ENCODE measurements at places on chromosomes 13 and 19.
A peak's percentile ranks its signal among the peaks of the same experiment; 100 is the strongest.

GRCh38 chr13:60229708-60230272 is 66.1 kb upstream of the DIAPH3 start:
- DNase-seq, result no peak

DNA sequence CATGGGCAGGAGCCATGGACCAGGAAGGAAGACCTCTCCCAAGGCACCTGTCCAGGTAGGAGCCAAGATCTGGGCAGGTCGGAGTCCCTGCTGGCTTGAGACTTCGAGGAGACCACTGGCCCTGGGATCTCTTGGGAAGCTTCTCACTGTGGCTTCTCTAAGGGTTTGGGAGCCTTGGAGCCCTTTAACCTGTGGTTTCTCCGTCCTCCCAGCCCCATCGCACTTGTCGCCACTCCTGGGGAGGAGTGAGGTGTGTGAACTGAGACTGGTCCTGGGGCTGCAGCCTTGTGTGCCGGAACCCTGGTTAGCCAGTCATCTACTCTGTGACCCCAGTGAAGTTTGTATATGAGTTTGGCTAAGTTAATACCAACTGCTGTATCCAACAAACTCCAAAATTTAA is 8.2 kb downstream of the ZNF805 start:
- DNase-seq, result no peak

DNA sequence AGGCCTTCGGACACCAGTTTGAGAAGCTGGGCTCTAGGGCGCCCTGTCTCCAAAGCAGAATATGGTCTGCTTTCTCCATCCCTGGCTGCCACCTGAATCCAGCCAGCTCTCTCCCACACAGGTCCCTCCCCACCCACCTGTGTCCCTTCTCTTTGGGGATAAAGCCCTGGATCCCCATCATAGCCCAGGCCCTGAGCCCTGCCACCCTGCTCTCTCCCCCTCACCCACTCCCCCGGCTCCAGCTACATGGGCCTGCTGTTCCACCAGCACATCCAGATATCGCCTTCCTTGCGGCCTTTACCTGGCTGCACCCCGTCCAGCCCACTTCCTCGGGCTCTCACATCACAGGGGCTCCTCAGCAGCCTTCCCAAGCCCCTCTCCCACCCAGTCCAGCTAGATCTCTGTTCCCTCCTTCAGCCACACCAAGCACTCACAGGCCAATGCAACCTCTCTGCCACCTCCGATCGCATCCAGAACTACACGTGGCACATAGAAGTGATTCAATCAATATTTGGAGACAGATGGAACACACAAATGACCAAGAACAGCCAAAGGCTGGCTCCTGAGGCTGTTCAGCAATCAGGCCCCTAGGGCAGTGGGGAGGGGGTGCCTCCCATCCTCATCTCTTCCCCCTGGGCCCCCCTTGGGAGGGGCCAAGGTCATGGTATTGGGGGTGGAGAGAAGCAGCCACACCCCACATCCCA is 7.6 kb downstream of the AKT2 start:
- DNase-seq, result no peak

DNA sequence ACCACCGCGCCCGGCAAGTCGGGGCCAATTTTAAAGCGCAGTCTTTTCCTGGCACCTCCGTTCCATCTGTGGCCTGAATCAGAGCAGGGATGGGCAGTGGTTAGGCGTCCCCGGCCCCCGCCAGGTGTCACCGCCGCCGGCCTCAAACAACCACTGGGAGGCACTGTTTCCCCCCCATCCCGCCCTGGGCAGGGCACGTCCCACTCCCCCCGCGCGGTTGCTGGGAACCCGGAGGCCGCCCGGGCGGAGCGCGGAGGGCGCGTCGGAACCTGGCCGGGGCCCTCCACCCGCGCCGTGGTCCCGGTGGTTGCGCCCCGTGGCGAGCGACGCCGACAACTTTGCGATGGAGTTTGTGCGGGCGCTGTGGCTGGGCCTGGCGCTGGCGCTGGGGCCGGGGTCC is at the start of gene GRIN3B:
Gene GRIN3B (plus strand): TSS at position 325 of the 400 bp plus-strand sequence. CDS start 19 bp downstream, at position 344.
- peak; percentile 40 for DNase-seq

GRCh38 chr13:51764184-51765141 is 39.5 kb downstream of the DHRS12 start:
- no peak for DNase-seq

DNA sequence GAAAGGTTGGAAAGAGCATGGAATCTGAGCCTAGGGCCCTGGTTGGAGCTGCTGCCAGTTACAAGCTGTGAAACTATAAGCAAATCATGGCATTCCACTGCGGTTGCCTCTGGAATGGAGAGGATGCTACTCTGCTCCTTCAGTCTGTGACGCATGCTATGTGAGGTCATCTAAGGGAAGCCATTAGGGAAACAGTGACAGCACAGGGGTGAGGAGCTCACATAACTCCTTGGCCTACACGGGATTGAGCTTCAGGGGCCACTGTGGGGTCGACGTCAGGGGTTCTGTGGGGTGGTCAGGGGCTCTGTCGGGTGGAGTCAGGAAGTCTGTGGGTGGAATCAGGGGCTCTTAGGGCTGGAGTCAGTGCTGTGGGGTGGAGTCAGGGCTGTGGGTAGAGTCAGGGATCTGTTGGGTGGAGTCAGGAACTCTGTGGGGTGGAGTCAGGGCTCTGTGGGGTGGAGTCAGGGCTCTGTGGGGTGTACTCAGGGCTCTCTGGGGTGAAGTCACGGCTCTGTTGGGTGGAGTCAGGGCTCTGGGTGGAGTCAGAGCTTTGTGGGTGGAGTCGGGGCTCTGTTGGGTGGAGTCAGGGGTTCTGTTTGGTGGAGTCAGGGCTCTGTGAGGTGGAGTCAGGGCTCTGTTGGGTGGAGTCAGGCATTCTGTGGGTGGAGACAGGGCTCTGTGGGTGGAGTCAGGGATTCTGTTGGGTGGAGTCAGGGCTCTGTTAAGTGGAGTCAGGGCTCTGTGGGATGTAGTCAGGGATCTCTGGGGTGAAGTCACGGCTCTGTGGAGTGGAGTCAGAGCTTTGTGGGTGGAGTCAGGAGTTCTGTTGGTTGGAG is 35.8 kb upstream of the MEDAG start:
- DNase-seq, result no peak

DNA sequence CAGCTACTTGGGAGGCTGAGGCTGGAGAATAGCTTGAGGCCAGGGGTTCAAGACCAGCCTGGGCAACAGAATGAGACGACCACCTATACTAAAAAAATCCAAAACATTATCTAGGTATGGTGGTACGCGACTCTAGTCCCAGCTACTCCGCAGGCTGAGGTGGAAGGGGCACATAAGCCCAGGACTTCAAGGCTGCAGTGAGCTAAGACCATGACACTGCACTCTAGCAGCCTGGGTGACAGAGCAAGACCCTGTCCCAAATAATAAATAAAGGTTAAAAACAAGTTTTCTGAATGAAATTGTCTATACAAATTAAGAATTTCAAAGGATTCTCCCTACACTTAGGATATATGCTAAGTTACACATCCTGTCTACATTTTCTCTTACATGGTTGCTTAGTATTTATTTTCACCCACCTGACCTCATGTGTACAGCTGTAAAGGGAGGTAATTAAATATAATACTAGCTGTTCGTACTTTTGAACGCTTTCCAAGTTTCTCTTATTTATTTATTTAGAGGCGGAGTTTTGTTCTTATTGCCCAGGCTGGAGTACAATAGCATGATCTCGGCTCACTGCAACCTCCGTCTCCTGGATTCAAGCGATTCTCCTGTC is 1.6 kb downstream of the SLC25A30 start:
- no peak for DNase-seq

GRCh38 chr19:31037286-31037980 is 311.8 kb downstream of the TSHZ3 start:
- DNase-seq, result no peak

DNA sequence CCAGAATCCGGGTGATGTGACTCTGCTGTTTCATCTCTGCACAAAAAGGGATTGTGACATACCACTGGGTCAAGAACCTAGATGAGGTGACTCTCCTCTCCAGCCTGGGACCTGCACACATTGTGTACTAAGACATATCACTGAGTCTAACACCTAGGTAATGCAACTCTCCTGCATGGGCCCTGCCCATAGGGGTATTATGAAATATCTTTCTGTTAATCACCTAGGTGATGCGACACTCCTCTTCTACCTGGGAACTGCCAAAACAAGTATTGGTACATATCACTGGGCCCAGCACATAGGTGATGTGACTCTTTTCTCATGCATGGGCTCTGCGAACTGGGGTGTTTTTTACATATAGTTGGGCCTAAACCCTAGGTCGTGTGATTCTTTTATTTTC is 35.5 kb upstream of the ZNF254 start:
- no peak for DNase-seq

DNA sequence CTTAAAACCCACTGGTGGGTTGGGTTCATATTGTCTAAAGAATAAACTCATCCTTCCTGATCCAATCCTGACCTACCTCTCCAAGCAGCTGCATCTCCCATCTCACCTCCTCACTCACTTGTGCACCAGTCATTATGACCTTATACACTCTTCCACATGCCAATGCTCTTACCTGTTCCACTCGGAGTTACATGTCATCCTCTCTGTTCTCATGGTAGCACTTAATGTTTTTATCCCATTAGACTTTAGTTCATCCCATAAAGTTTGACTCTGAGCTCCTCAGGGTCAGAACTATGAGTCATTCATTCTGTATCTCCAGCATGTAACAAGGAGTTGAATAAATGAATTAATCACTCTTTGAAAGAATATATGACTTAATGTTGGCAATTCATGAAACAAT is 330.2 kb downstream of the KLF12 start:
- DNase-seq, result no peak

DNA sequence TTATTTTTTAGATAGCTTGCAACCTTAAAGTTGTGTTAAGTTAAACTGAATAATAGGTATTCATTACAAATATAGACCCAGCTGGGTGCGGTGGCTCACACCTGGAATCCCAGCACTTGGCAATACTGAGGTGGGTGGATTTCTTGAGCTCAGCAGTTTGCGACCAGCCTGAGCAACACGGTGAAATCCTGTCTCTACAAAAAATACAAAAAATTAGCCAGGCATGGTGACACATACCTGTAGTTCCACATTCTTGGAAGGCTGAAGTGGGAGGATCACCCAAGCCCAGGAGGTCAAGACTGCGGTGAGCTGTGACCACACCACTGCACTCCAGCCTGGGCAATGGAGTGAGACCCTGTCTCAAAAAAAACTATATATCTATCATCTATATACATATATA is 386.5 kb downstream of the PCDH17 start:
- no peak for DNase-seq

GRCh38 chr19:39236527-39236926 is 8.3 kb downstream of the IFNL3 start:
- DNase-seq, result no peak

GRCh38 chr13:67860315-67860714 is 630.2 kb upstream of the PCDH9 start:
- no peak for DNase-seq

GRCh38 chr19:35805526-35806102 is 7.0 kb downstream of the PRODH2 start:
- DNase-seq, result no peak

DNA sequence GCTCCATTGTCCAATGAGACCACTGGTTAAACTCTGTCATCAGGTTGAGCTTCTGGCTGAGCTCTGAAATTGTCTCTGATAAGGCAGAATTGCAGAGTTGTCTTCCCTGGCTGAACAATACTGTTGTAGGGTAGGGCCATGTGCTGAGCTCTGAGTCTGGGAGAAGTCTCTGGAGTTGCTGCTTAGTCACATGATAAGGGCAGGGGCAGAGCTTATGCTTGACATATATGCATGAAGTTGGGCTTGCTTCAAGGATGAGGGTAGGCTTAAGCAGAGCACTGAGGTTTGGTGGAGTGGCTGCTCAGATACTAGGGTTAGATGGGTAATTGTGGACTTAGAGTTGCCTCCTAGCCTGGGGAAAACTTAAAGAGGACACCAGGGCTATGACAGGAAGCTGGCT is 946.3 kb upstream of the MIR17HG start:
- DNase-seq, result no peak

GRCh38 chr13:77691871-77692270 is 5.6 kb upstream of the SLAIN1 start:
- no peak for DNase-seq

GRCh38 chr19:24059563-24060295 is 27.3 kb upstream of the ZNF254 start:
- DNase-seq, result no peak

- DNase-seq, result no peak
Measured at GRCh38 chr19:55702131-55702627, 27.2 kb downstream of the EPN1 start.

All from activated T-helper 1 cell treated with anti-CD3 and anti-CD28 coated beads, Interleukin-2, amount 50 U/mL, for 16 hours (primary cell).